Amygdala (tissue), 56 donors: ENCODE measurements at places on chromosomes 4 and X.

DNA sequence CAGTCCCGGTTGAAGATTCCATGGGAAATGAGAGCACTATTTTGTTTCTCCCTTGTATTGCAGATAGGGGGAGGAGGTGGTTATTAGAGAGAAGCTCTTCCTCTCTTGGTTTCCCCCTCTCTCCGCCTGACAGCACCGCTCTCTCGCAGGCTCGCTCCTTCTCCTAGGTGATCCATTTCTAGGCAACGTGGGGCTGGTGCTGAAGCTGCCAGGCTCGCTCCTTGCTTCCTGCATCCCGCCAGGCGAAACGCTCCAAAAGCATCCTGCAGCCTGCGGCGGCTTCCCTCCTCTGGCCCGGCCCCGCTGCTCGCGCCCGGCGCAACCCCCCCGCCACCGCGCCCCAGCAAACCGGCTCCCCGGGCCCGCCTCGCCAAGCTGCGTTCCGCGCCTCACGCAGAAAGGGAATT is at the start of gene GRID2:
Gene GRID2 (plus strand): TSS at position 346 of the 407 bp plus-strand sequence.
- DNase-seq: peak; percentile 63

- DNase-seq: no peak
Measured at GRCh38 chrX:57905141-57905540, 5.1 kb downstream of the ZXDA start.

DNA sequence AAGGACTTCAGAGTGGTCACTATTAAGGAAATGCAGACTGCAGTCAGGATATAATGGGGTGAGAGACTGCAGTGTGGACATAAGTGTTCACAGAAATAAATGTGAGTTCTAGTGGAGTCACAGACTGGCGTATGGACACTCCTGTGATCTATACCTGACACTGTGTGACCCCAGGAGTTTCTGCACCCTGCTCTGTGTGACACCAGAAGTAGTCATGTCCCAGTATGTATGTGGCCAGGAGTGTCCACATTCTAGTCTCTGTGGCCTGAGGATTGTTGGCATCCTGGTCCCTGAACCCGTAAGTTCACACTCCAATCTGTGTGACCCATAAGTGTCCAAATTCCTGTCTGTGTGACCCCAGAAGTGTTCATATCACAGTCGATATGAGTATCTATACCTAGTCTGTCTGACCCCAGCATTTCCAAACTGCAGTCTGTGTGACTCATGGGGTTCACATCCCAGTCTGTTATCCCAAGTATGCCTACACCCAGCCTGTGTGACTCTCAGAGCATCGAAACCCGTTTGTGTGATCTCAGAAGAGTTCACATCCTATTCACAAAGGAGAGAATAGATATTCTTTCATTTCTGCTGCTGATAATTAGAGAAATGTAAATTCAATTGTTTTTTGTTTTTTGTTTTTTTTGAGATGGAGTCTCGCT is 16.3 kb downstream of the WDR13 start:
- no peak for DNase-seq

- no peak for DNase-seq
Measured at GRCh38 chr4:165945991-165946390, 73.0 kb downstream of the TLL1 start.

DNA sequence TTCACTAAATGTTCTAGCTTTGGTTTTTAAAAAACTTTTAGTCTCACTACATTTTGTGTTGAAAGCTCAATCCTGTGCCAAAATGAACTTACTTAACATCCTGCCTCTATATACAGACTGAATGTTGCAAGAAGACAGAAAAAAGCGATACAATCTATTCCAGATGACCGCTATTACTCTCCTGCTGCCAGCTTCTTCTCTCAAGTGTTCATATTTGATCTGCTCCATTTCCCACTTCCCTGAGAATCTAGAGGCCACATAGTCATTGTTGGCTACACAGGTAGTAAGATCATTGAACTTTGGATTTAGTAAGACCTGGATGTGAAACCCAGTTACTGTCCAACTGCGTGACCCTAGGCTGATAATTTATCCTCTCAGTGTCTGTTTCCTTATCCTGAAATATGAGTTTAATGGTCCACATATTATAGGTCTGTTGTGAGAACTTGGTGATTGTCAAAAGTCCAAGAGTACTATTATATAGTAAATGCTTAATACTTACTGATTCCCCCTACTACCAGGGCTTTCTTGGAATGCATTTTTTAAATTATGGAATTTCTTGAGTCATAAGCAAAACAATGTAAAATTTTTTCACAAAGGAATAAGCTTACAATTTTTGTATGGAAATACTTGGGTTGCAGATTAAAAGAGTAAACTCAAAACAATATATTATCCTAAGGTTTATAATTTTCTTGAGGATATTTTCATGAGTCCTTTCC is 976.8 kb upstream of the ADGRL3 start:
- DNase-seq: no peak

GRCh38 chr4:41933997-41934503 is 1.2 kb upstream of the TMEM33 start:
- DNase-seq: no peak

DNA sequence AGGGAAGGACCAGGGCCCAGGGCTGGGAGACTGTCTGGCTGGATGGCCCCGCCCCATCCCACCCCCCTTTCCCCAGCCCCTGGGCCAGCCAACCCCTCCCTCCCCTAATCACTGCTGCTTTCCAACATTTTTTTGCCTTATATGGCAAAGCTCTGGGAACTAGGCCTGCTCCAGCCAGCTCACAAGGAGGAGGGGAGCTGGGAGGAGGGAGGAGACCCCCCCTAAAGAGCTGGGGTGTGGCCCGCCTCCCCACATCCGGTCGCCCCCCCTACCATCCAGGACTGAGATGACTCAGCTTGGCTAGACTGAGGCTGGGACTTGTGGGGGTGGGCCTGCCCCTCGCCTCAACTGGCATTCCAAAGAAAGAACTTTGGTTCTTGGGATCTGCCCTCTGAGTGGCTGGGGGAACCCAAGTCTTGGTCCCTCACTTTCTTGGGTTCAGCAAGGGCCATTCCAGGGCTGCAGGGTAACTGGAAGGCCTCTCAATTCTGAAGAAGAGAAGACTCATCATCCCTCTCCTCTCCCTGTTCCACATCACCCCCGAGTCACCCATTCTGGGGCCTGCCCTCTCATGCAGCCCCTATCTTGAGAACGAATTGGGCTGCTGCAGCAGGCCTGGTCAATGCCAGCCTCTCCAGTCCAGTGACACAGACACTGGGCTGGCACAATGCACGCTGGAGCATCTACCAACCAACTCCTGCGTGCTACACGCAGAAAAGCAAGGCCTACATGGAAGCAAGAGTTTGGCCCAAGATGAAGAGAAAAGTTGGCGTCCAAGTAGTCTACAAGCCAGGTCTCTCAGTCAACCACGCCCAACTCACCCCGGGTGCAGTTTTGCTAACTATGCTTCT is 4.8 kb downstream of the FLNA start:
- DNase-seq: no peak

- DNase-seq: no peak
Measured at GRCh38 chr4:138978028-138978585, 37.5 kb upstream of the NOCT start.

- DNase-seq: no peak
Measured at GRCh38 chrX:129323115-129323514, 200.2 kb downstream of the SMARCA1 start.

DNA sequence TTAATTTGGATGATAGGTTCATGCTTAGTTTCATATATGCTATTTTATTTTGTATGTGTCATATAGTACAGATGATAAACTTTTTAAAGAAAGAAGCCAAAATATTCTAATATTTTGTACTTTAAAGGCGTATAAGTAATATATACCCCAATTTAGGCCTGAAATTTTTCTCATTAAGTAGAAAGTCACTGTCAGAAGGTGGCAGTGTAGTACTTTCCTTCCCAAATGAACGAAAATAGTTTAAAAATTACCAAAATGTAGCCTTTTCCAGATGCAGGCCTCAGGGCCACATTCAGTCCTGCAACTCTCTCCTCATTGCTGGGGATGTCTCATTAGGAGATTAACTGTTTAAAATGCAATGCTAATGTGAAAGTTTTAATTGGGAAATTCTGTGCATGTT is 1263.6 kb downstream of the C4orf33 start:
- DNase-seq: no peak

- DNase-seq: peak; percentile 66
Measured at GRCh38 chr4:103075894-103076746, 441 bp downstream of the SLC9B2 start.

- no peak for DNase-seq
Measured at GRCh38 chr4:16264798-16265197, 38.5 kb upstream of the TAPT1 start.
